Muscle of leg (tissue), 16 donors: ENCODE measurements at places on chromosomes 6 and 20. TPM values are rescaled to one million over a fixed set of nuclear protein-coding genes. Genes with fewer than 3 reads are reported as not detected.

GRCh38 chr20:6164421-6165341 is 41.9 kb upstream of the FERMT1 start:
- peaks cover 4% of the 10 kb centered on the region for H3K27me3 ChIP-seq
- H3K27ac ChIP-seq = no peak overlapping the region
- H3K4me3 ChIP-seq = no peak overlapping the region
- DNase-seq = peak; percentile 93

DNA sequence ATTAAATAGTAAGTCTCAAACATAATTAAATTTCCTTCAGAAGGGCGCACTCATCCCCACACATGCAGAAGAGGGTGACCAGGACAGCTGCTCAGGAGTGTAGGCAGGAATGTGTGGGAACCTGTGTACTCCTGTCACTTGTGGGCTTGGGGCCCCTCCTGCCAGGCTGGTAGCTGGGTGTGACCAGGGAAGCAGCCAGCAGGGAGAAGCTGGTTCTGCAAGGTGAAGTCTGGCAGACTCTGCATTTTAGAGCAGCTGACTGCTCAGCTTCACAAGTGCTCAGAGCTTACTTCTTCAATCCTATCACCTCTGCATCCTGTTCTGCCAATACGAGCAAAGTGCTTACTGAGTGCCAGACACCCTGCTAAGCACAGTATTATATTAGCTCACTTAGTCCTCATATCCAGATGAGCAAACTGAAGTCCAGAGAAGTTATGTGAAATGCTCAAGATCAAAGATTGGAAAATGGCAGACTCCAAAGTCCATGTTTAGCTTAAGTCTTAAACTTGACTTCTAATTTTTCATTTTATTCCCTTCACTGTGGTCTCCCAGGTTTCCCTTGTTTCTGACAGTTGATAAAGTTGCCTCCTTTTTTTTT is 27.9 kb downstream of the ELMO2 start:
- peaks cover 82% of the 10 kb centered on the region for H3K36me3 ChIP-seq
- no peak overlapping the region for H3K27ac ChIP-seq
- no peak for DNase-seq
- H3K4me3 ChIP-seq = no peak overlapping the region

DNA sequence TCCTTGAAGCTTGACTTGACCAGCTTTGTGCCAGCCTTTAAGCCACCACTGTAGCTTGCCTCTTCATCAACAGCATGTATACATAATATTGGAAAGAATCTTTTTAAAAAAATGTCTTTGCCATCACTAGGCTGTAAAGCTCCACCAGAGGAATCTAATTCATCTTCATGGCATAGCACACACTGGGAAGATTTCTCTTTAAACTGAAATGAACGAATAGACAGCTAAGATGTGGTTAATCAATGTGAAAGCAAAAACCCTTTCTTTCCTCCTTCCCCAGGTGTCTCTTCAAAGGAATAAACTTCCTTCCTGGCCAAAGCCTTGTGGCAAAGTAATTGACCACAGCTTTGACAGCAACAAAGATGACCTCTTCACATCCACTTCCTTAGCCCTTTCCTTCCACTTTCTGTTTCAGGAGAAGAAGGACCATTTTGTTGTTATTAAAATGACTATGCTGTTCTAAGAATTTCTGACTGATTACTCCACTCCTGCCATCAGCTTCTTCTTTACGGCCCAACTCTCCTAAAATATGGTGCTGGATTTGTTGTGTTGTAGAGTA is 428.7 kb upstream of the SOX4 start:
- H3K4me1 ChIP-seq = no peaks in the 10 kb centered on the region
- H3K27ac ChIP-seq = no peak overlapping the region
- no peak overlapping the region for H3K4me3 ChIP-seq
- DNase-seq = no peak

GRCh38 chr20:11032611-11033010 is 358.8 kb upstream of the JAG1 start:
- no peak overlapping the region for H3K27ac ChIP-seq
- no peak overlapping the region for H3K4me3 ChIP-seq
- no peaks in the 10 kb centered on the region for H3K27me3 ChIP-seq
- no peaks in the 10 kb centered on the region for H3K4me1 ChIP-seq
- no peaks in the 10 kb centered on the region for H3K36me3 ChIP-seq

DNA sequence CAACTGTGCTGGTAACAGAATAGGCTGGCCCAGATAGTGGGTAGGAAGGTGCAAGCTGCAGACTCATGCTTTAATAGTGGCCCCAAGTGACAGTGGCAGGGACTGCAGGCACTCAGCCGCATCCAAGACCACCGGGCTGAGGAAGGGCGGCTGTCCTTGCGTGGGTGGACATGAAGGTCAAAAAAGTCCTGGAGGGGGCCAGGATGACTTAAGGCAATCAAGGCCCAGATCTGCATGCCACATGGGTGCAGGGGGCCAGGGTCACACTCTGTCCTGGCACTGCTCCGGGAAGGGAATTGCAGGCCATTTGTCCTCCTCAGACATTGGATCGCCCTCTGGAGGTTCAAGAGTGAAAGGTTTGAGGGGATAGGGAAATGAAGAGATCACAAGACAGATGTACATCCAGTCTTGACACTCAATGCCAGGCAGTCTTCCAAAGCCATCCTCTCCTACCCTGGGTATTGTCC is 10.4 kb upstream of the VNN2 start:
- peak; percentile 39 for DNase-seq
- no peaks in the 10 kb centered on the region for H3K4me1 ChIP-seq
- no peaks in the 10 kb centered on the region for H3K36me3 ChIP-seq
- H3K27me3 ChIP-seq = no peaks in the 10 kb centered on the region

GRCh38 chr6:144515761-144516160 is 230.6 kb downstream of the UTRN start:
- no peak overlapping the region for H3K4me3 ChIP-seq
- no peaks in the 10 kb centered on the region for H3K4me1 ChIP-seq
- no peak for DNase-seq

GRCh38 chr20:24070679-24071078 is 82.1 kb upstream of the GGTLC1 start:
- DNase-seq = no peak
- H3K36me3 ChIP-seq = no peaks in the 10 kb centered on the region
- H3K4me3 ChIP-seq = no peak overlapping the region

- no peaks in the 10 kb centered on the region for H3K36me3 ChIP-seq
- H3K4me1 ChIP-seq = no peaks in the 10 kb centered on the region
- H3K4me3 ChIP-seq = no peak overlapping the region
- no peak for DNase-seq
These were observed 224.1 kb upstream of the MYLIP start for GRCh38 chr6:15904651-15905376.

DNA sequence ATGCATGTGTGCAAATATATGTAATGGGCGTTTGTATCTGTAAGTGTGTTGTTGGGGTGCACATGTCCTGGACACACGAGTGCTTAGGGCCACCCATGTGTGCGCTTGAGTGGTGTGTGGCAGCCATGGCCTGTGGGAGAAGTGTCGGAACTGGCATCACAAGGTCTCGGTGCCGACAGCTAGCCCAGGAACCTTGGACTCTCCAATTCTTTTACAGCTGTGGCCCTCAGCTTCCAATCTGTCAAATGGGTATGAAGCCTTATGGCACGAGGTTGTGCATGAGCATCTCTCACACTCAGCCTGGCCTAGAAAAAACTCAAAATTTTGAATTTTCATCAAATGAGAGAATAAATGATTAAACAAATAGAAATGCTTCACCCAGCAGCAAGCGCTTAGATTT is 42.0 kb downstream of the SPDEF start:
- no peak overlapping the region for H3K4me3 ChIP-seq
- no peak for DNase-seq
- H3K4me1 ChIP-seq = peaks cover 7% of the 10 kb centered on the region
- H3K36me3 ChIP-seq = no peaks in the 10 kb centered on the region

DNA sequence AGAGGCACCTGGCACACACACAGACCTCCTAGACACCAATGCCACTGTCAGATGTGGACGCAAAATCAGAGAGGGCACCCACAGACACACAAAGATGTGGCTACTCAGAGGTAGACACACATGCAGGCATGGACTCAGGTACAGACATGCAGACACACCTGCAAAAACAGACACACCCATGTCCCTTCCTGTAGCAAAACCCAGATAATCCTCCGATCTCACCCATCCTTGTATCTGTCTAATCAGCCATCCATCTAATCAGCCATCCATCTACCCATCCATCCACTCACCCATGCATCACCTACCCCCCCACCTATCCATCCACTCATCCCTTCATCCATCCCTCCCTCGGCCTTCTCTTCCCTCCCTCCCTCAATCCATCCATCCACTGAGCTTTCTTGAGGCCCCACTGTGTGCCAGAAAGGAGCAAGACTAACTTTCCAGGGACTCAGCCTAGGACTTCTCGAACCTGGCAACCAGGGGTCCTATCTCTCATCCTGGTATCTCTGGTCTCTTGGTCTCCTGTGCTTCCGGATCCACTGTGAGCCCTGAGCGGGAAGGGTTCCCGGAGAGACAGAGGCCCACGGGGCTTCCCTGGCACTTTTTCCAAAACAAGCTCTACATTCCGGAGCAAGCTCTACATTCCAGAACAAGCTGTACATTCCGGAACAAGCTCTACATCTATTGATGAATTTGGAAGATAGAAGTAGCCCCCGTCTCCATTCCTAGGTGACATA is 1.1 kb upstream of the TGM2 start:
- no peak overlapping the region for H3K27ac ChIP-seq
- H3K4me3 ChIP-seq = no peak overlapping the region
- no peaks in the 10 kb centered on the region for H3K27me3 ChIP-seq
- no peaks in the 10 kb centered on the region for H3K36me3 ChIP-seq
- H3K4me1 ChIP-seq = peaks cover 30% of the 10 kb centered on the region
- peak; percentile 66 for DNase-seq

DNA sequence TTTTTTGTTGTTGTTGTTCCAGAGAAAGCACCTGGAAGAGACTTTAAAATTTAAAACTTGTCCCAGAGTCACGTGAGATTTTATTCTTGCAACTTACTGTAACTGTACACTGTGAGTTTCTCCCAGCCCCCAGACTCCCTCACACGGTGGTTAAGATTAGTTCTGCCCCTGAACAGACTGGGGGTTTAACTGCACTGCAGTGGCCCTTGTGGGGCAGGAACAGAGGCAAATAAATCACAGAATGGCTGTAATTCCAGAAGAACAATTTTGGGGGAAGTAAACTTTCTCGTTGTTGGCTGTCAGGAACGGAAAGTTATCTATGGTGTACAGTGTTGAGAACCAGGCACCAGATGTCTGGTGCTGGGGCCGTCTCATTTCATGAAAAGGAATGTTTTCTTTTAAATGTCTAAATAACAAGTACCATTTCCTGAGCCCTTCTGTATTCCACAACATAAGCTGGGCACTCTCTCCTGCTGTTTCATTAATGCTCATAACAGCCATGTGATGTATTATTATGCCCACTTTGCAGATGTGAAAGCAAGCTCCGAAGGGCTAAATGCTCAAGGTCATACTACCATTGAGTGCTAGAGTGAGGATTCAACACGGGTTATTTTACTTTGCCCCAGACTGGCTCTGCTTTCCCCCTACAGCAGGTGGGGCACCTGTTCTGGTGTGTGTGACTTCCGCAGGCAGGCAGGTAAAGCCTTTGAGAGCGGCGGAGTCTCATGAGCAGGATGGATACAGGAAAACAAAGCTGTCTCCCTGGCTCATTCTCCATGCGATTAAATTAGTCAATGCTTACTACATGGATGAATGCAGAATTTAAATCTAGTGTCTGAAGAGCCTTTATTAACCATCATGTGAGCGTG is 30.5 kb downstream of the CNKSR3 start:
- H3K36me3 ChIP-seq = no peaks in the 10 kb centered on the region
- DNase-seq = peak; percentile 74
- H3K27ac ChIP-seq = peak overlapping the region; percentile 92
- no peaks in the 10 kb centered on the region for H3K27me3 ChIP-seq
- no peak overlapping the region for H3K4me3 ChIP-seq
- peaks cover 37% of the 10 kb centered on the region for H3K4me1 ChIP-seq

- peak; percentile 51 for DNase-seq
- no peak overlapping the region for H3K4me3 ChIP-seq
- no peak overlapping the region for H3K27ac ChIP-seq
- H3K4me1 ChIP-seq = no peaks in the 10 kb centered on the region
- no peaks in the 10 kb centered on the region for H3K36me3 ChIP-seq
These were observed 374.1 kb upstream of the MANEA start for GRCh38 chr6:95203153-95203754.

DNA sequence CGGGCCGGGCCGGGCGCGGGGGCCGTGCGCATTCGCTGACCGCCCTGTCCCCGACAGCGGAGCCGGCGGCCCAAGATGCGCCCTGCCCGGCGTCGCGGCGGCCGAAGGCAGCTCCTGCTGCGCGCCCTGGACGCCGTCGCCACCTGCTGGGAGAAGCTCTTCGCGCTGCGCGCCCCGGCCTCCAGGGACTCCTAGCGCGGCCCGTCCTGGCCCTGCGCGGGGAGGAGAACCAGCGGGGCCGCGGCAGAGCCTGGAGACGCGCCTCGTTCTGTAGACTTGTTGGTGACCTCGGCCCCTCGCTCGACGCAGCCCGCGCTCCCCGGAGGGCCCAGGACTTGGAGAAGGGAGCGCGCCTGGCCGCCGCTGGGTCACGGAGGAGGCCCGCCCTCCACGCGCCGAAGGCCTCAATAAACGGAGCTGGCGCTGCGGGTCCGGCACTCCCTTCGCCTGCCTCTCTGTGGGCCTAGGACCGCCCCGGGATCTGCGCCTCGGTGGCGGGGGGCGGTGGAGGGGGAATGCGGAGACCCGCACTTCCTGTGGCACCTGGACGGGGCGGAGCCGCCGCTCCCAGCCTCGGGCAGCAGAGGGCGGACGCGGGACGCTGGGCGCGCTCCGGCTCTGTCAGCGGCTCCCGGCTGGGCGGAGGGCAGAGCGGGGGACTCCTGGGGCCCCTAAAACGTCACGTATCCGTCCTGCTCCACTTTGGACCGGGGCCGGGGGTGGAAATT is 2.7 kb downstream of the C20orf204 start:
- peak overlapping the region; percentile 65 for H3K27ac ChIP-seq
- DNase-seq = peak; percentile 77
- H3K4me3 ChIP-seq = peak overlapping the region; percentile 32
- peaks cover 14% of the 10 kb centered on the region for H3K36me3 ChIP-seq
- H3K4me1 ChIP-seq = peaks cover 46% of the 10 kb centered on the region

GRCh38 chr20:61389077-61389476 is 137.0 kb downstream of the CDH4 start:
- peaks cover 25% of the 10 kb centered on the region for H3K4me1 ChIP-seq
- no peaks in the 10 kb centered on the region for H3K27me3 ChIP-seq
- no peak for DNase-seq
- no peak overlapping the region for H3K4me3 ChIP-seq
- H3K27ac ChIP-seq = no peak overlapping the region

GRCh38 chr20:47663354-47664067 is 121.8 kb downstream of the SULF2 start:
- H3K4me1 ChIP-seq = peaks cover 7% of the 10 kb centered on the region
- peaks cover 32% of the 10 kb centered on the region for H3K36me3 ChIP-seq
- no peak overlapping the region for H3K27ac ChIP-seq
- peak; percentile 87 for DNase-seq
- H3K4me3 ChIP-seq = no peak overlapping the region

GRCh38 chr20:58223358-58223941 is 5.0 kb downstream of the ANKRD60 start:
- no peaks in the 10 kb centered on the region for H3K4me1 ChIP-seq
- H3K27me3 ChIP-seq = peaks cover 71% of the 10 kb centered on the region
- no peaks in the 10 kb centered on the region for H3K36me3 ChIP-seq
- no peak for DNase-seq
- H3K27ac ChIP-seq = no peak overlapping the region

Gene NRSN1
- not detected for total RNA-seq

Gene BTNL2
- not detected for total RNA-seq

Gene ATP6V1G2
- total RNA-seq = 1.4 TPM

Gene HLA-DOB
- total RNA-seq = 0.09 TPM

Gene RNF146
- 39.2 TPM for total RNA-seq

Gene BACH2
- 3.6 TPM for total RNA-seq

Gene DLK2
- 2.0 TPM for total RNA-seq

Gene OSER1
- 27.8 TPM for total RNA-seq

Gene ADGRF4
- total RNA-seq = not detected

Gene ANGPT4
- 0.04 TPM for total RNA-seq

Gene LGSN
- not detected for total RNA-seq

Gene SNAP91
- 2.3 TPM for total RNA-seq
